ENCODE measurements at places on chromosomes 5 and 9.
A peak's percentile ranks its signal among the peaks of the same experiment; 100 is the strongest.

GRCh38 chr9:101400120-101400519 lies 1.5 kb downstream of the ZNF189 start:
- no peak for DNase-seq

- no peak for DNase-seq
Observed at GRCh38 chr5:62342476-62342837, 36.5 kb downstream of the KIF2A start.

DNA sequence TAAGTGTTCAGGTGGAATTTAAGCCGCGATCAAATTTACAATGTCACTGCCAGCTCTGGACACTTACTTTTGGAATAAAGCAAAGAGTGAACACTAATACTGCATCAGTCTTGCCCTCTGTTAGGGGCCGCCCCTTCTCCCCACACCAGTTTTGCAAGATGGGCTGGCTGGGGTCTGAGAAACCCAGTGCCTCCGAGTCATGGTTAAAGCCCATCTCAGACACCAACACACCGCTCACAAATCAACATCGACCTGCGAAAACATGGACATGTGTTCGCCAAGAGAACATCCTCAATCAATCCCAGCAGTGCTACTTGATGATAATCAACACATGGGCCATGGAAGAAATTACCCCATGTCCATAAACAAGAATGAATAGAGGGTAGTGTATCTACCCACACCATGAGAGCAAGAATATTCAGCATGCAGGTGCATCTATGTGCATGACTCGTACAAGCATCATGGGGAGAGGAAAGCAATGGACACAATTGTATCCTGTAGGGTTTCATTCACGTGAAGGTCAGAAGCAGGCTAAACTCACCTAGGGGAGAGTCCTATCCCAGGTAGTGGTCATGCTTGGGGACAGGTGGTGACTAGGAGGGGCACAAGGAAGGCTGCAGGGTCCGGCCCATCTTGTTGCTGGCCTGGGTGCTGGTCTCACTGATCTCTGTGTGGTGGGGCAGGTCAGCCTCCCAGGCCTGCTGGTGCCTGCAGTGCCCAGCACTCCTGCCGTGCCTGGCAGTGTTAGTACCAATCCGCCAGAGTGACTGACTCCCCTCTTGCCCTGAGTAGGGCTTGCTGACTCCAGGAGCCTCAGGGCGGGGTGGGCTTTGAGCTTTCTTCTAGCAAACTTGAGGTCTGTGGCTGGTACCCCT lies 5.0 kb downstream of the S1PR3 start:
- no peak for DNase-seq

DNA sequence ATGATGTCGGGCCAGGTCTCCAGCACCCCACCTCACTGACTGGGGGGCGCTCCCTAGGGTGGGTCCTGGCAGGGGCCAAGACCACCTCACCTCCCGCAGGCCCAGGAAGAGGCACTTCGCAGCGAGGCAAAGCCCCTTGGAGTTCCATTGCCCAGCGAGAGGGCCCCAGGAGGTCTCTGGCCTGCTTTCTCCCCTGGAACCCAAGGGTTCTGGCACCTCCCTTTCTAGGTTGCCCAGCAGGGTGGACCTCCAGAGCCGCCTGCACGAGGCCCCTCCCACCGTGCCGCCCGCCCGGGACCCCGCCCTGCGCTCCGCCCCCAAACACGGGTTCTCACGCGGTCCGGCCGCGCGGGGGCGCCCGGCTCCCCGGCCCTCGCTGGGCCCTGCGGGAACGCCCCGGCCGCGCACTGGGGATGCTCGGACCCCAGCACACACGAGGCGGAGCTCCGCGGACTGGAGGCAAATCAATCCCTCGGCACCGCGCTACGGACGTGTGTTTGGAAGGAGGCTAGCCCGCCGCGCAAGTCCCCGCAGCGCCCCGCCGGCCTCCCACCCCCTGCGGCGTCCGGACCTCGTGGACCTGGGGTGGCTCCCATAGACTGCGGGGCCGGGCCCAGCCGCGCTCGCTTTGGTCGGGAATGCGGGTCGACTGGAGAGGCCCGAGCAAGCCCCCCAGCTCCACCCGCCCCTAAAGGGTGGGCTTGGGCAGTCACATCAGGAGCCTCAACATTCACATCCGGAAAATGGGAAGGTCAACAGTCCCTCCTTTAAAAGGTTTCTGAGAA lies 99.5 kb upstream of the LMX1B start:
- DNase-seq = peak; percentile 68

DNA sequence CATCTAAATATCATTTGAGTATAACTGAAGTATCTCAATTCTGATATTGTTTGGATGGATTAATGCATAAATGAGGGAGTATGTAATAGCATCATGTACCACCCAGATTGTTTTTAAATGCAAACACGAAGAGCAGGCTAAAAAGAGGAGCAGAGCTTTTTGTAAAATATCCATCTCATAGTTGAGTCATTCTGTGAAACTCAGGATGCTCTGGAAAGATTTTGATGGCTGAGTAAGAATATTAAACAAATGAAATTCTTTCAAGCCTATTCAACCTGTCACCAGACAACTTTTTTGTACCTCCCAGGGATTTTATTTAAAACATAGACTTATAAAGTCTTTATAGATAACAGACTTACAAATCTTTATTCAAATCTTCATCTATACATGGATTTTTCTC lies 625.9 kb downstream of the TLE4 start:
- DNase-seq = no peak

DNA sequence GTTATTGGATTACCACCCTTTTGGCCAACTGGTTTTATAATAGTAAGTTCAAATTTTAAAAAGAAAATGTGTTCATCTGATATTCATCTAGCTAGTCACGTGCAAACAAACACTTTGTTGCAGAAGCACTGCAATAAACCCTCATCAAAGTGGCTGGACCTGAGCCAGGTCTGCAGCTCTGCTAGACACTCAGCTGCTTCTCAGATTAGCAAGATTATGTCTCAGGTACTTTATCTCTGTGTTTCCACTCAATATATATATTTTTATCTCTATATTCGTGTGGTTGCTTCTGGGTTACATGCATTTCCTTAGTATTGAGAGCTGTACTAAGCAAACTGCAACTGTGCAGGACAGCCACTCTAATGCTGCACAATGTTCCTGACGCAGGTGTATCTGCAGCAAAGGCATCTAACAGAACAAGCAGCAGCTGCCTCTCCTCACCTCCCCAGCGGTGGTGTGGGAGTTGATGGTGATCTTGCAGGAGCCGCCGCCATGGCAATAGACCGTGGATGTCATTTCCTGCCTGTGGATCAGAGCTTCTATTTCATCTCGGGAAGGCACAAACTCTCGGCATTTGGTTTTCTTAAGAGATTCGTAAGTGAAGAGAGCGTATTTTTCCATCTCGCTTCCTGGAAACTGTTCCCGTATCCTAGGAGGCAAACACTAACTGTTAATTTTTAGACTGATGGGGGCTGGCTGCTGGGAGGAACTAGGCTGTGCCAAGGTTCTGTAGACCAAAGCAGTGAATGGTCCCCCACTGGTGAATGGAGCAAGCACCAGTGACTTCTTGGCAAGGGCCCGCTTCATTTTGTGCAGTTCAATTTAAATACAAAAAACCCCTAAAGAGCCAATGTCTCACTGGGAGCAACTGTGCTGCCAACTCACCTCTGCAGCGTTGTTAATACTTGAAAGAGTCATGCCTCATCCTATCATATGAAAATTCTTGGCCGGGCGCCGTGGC lies 56.7 kb upstream of the RETREG1 start:
- DNase-seq = peak; percentile 12

- no peak for DNase-seq
Observed at GRCh38 chr9:79284081-79284480, 287.7 kb upstream of the TLE4 start.

DNA sequence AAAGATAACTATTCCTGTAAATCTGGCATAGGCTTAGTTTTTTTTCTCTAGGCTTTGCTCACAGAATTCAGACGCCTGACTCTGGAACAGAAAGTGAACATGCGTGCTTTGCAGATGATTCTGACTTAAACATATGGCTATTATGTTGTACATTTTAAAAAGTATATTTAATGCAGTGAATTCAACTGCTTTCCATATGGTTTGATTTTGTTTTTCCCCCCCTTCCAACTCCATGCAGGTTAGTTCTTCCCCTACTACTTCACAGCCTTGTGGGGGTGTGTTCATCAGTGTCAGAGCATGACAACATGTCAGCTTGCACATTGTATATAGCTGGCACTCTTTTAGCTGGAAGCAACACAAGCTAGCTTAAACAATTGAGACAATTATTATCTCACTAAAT lies 226.8 kb downstream of the TMEM167A start:
- no peak for DNase-seq

DNA sequence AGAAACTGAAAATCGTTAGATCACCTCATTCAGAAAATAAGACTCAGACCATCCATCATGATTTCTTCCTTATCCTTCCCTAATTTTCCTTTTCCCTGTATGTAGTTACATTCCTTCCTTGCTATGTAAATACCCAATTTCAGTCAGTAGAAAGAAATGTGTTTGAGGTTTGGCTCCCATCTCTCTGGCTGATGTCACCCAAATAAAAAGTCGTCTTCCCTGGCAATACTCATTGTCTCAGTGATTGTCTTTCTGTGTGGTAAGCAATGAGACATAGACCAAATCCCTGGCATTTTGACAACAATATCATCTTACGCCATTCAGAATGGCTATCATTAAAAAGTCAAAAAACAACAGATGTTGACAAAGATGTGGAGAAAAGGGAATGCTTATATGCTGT lies 303.9 kb upstream of the EDIL3 start:
- DNase-seq = no peak

- DNase-seq = no peak
Observed at GRCh38 chr9:13550519-13550918, 271.0 kb upstream of the MPDZ start.

- no peak for DNase-seq
Observed at GRCh38 chr9:82829818-82830217, 233.1 kb downstream of the RASEF start.

GRCh38 chr5:126757713-126758357 lies 19.1 kb upstream of the LMNB1 start:
- no peak for DNase-seq

DNA sequence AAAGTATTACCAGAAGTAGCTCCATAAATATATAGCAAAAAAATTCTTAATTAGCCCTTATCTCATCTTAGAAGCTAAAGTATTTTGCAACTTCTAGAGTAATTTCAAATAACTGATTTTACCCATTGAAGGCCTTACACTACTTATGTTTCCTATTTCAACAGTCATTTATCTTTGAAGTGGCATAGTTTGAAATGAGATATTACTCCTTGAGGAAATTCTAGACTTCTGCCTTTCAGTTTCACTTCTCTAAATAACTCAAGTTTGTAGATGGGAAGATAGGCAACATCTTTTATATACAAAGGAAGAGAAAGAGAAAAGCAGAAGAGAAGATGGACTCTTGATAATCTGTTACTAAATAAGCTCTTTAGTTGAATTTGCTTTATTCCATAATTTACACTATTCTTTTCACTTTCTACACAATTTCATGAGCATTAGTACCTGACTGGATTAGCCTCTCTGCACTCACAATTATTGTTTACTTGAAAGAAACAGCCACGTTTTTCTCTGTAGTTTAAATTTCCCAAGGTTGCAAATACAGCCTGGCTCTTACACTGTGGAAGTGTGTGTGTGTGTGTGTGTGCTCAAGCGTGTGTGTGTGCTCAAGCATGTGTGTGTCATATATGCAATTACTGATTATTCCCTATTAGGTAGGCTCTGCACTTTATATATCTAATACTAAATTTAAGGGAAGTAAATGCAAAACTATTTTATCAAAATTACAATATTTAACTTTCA lies 60.6 kb upstream of the EMB start:
- peak; percentile 39 for DNase-seq

DNA sequence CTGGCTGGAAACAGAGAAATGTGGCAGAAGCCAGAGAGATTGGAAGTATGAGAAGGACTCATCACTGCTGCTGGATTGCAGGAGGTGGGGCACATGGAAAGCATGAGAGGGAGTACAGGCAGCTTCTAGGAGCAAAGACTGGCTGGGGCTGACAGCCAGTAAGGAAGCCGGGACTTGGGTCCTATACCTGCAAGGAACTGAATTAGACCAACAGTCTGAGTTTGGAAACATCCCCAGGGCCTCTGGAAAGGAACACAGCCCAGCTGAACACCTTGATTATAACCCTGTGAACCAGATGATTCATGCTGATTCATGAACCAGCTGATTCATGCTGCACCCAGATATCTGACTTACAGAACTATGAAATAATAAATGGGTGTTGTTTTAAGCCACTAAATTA lies 93.4 kb downstream of the OSTF1 start:
- no peak for DNase-seq

- no peak for DNase-seq
Observed at GRCh38 chr5:109550077-109550476, 139.7 kb upstream of the MAN2A1 start.

DNA sequence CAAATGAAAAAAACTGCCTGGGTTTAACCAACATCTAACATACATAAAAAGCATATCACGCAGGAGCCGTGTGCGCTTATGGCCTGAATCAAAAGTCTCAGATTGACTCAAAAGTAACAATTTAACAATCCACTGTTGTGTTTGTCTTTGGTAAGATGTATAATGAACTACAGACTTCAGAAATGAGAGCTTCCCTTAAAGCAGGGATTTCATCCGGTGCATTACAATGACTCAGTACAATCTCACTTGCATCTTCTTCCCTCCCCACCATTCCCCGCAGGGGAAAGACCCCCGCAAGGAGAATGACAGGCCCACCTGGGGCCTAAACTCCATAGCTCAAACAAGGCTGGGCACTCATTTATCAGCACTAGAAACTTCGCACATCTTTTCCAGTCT lies 1.4 kb downstream of the ZFR start:
- peak; percentile 24 for DNase-seq

DNA sequence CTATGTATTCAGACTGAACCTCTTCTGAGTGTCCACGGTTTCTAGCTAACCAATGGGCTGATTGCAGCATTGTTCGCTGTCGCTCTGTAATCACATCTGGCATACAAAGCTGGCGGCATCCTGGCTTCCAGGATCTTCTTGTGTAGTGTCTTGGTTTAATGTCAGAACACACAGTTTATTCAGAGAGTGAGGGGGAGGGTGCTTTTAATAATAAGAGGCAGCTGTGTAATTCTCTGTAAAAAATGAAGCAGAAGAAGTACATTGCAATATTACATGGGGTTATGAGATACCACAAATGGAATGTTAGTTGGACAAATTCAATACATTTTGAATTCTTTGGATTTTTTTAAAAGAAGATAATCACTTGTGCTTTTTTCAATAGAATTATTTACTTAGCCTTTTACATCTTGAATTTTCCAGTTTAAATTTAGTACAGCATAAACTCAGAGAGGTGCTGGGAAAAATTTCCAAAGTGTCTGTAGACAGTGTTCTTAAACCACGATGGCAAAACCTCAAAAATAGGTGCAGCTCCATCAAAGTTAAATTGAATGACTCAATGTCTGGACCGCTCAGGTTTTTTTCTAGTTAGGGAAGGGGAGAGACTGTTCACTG lies 206.0 kb downstream of the PCSK1 start:
- DNase-seq = no peak

GRCh38 chr9:81609782-81610739 lies 79.3 kb downstream of the TLE1 start:
- DNase-seq = no peak

GRCh38 chr5:88438006-88438405 lies 169.4 kb upstream of the TMEM161B start:
- DNase-seq = no peak

- no peak for DNase-seq
Observed at GRCh38 chr5:142446131-142446959, 121.5 kb upstream of the SPRY4 start.

Measured in CD4-positive, alpha-beta T cell treated with Interleukin-4 for 1 hour (primary cell).